ENCODE measurements at places on chromosomes 11 and 22. TPM values are rescaled to one million over a fixed set of nuclear protein-coding genes. Genes with fewer than 3 reads are reported as not detected.

The OR51B4 gene
- total RNA-seq = not detected

The OR52I1 gene
- total RNA-seq = not detected

The PHLDA2 gene
- 149 TPM for total RNA-seq

The TSSK2 gene
- total RNA-seq = not detected

The TSPAN32 gene
- not detected for total RNA-seq

The SCN4B gene
- 0.08 TPM for total RNA-seq

The CCDC87 gene
- 0.54 TPM for total RNA-seq

The SHISA8 gene
- total RNA-seq = 0.18 TPM

The DERL3 gene
- 0.17 TPM for total RNA-seq

The CSTF3 gene
- 26.1 TPM for total RNA-seq

The PELI3 gene
- total RNA-seq = 6.8 TPM

The LAMTOR1 gene
- 145 TPM for total RNA-seq

The MMP8 gene
- total RNA-seq = not detected

The SLC5A4 gene
- not detected for total RNA-seq

The LIF gene
- total RNA-seq = 39.1 TPM

The NRGN gene
- total RNA-seq = 10.5 TPM

The FAM181B gene
- total RNA-seq = 0.10 TPM

The MGAT3 gene
- total RNA-seq = 0.47 TPM

The RPS19BP1 gene
- 123 TPM for total RNA-seq

The KRTAP5-2 gene
- not detected for total RNA-seq

The RAB38 gene
- total RNA-seq = 0.83 TPM

The RPS13 gene
- total RNA-seq = 1,675 TPM

The PANX3 gene
- total RNA-seq = not detected

The OR4A16 gene
- not detected for total RNA-seq

The ELMOD1 gene
- total RNA-seq = 0.33 TPM

The MEI1 gene
- not detected for total RNA-seq

The MRE11 gene
- 15.1 TPM for total RNA-seq

All from A549 treated with CORT108297 at 1 μM for 4 hours (cell line).